ENCODE measurements at places on chromosomes 11 and 22.

DNA sequence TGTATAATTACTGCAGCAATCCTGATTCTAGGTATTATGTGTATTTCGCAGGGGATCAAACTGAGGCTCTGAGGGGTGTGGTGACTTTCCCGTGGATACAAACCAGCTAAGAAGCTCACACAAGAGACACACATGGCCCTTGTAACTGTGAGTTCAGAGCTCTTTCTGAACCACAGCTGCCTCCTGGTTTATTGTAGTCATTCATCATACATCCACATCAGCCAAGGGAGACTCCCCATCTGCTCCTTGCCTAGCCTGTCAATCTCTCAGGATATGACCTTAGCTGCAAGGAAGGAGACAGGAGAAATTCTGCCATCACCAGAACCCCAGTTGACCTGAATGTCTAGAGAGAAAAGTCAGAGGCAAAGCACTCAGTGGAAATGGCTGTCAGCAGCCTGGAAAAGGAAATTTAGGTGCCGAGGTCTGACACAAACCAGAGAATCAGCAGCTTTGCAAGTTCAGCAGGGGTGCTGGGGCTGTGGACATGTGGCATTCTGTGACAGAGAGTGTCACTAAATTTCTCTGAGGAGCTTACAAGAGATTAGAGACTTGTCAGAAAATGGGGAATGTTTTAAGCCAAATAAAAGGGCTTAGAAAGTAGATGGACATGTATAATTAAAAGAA is 209.5 kb downstream of the AASDHPPT start:
- no peak for DNase-seq

- DNase-seq: no peak
These were observed 937 bp downstream of the TRPT1 start for GRCh38 chr11:64224891-64225607.

DNA sequence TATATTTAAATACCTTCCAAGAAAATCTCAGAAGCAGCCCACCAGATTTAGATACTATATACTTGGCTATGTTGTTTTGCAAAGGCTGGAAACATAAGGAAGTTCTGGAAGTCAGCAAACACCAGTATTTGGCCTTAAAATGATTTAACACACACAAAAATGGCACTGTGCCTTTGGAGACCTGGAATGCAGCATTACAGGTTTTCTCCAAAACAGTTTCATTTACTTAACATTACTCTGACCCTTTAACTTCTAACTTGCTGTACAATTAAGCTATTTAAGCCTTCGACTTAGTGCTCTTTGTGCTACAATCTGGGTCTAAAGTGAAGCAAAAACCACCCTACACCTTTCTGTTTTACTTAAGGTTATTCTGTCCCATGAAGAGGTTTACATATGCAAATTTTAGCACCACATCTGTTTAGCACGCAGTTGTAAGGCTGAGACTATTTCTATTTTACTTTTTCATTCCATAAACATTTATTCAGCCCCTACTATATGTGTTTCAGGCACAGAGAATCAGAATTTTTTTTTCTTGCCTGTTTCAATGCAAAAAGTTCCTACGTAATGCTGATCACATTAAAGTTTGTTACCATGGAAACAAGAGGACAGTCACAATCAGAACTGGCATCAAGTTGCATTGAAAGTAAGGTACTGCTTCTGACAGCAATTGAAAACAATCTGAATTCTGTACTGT is 70.3 kb downstream of the MAML2 start:
- peak; percentile 69 for DNase-seq

- no peak for DNase-seq
These were observed 5.3 kb upstream of the BRSK2 start for GRCh38 chr11:1384199-1384970.

DNA sequence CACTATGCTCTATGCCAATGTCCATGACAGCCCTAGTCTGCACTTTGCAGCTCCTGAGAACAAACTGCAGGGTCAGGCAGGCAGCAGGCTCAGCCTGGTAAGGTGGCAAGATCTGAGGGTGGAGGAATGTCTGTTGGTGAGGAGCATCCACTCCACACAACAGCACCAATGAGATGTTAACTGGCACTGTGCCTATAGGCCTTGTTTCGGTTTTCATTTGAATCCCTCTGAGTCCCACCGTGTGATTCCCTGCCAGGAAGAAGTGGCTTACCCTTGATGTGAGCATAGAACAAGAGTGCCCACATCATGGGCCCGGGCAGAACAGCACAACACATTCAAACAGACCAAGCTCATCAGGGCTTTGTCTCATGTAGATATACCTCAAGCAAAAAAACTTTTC is 44.1 kb upstream of the CHRM4 start:
- DNase-seq: no peak

DNA sequence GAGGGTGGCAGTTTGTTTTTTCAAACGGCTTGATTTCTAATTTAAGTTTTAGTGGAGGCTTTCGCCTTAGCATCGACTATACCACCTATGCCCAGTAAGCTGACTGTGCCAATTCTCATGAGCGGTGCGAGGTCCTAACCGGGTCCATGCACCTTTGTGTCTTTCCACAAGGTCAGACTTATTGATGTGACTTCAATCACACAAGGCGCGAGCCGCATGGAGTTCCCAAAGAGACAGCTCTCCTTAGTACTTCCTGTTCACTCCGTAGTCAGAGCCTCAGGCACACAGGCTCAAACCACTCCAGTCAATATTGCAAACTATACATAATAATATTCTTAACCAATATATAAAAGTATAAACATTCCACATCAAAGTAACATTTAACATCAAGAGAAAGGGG is 18.2 kb downstream of the ST14 start:
- no peak for DNase-seq

DNA sequence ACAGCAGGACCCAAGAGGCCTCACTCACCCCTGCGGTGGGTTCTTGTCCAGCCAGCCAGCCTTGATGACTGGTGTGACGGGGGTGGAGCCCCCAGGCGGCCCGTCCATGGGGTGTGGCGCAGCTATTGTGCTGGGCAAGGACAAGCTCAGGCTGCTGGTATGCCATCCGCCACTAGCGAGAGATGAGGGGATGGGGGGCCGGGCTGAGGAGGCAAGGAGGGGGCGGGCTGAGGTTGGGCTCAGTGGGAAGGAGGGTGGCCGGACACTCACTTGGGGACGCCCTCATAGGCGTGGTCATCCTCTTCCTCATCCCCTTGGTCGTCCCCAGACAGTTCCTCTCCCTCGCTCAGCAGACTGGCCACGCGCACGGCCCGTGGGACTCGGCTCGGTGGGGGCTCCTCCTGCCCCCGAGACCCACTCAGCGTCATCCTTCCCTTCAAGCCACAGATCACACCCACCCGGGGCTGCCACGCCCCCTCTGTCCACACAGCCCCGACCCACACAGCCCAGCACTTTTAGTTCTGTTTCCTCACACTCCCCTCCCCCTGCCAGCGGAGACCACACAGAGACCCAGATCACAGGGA is 38.0 kb upstream of the PDE2A start:
- no peak for DNase-seq

- no peak for DNase-seq
These were observed 7.8 kb downstream of the STK33 start for GRCh38 chr11:8586184-8586583.

- DNase-seq: no peak
These were observed 131.1 kb downstream of the DBX1 start for GRCh38 chr11:20029193-20029592.

GRCh38 chr22:48071828-48072227 is 1309.4 kb downstream of the TBC1D22A start:
- no peak for DNase-seq

DNA sequence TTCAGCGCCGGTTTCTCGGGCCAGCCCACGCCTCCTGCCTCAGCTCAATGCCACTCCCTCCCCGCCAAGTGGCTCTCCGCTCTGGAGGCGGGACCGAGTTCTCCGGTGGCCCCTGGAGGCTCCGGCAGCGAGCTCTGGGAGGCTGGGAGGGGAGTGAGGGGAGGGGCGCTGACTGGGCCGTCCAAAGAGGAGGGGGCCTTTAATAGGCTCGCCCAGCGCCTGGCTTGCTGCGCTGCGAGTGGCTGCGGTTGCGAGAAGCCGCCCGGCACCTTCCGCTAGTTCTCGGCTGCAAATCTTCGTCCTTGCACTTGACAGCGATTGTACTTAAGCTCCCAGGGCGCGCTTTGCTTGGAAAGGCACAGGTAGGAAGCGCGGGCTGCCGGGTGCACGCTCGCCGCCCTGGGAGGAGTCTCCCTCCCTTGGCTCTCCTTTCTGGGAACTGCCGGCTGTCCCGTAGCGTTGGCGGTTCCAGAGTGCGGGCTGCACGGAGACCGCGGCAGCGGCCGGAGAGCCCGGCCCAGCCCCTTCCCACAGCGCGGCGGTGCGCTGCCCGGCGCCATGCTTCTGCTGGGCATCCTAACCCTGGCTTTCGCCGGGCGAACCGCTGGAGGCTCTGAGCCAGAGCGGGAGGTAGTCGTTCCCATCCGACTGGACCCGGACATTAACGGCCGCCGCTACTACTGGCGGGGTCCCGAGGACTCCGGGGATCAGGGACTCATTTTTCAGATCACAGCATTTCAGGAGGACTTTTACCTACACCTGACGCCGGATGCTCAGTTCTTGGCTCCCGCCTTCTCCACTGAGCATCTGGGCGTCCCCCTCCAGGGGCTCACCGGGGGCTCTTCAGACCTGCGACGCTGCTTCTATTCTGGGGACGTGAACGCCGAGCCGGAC is at the start of gene ADAMTS15:
ADAMTS15 (plus strand) TSS at position 230 of the 894 bp plus-strand sequence; CDS start at position 559, 329 bp downstream.
- DNase-seq: no peak

DNA sequence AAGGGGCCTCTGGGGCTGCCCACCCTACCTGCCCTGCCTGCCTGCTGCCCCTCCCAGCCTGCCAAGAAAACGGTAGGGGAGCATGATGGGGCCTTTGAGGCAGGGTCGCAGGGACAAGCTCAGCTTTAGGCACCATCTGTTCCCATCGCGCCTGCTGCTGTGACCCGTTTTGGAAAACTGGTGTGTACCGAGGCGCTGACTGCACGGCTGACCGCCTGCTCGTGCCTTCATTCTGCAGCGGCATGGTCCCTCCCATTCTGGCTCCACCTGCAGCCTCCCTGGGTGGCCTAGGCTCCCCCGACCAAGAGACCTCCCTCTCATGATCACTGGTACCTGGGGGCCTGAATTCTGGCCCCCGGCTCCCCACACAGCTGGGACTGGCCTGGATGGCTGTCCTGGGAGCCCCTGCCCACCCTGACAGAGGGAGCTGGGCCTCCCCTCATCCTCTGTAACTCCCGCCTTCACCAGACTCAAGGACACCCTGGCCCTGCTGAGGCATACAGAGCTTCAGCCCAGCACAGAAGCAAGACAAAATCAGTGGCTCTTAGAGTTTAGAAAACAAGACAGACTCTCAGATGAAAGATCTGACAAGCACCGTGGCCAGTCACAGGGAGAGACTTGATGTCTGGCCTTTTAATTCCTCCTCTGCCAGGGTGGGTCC is 6.5 kb upstream of the MYRF start:
- DNase-seq: no peak

- DNase-seq: no peak
These were observed 65.4 kb downstream of the GAB2 start for GRCh38 chr11:78351979-78352841.

GRCh38 chr11:9160166-9160565 is 68.8 kb upstream of the SCUBE2 start:
- no peak for DNase-seq

DNA sequence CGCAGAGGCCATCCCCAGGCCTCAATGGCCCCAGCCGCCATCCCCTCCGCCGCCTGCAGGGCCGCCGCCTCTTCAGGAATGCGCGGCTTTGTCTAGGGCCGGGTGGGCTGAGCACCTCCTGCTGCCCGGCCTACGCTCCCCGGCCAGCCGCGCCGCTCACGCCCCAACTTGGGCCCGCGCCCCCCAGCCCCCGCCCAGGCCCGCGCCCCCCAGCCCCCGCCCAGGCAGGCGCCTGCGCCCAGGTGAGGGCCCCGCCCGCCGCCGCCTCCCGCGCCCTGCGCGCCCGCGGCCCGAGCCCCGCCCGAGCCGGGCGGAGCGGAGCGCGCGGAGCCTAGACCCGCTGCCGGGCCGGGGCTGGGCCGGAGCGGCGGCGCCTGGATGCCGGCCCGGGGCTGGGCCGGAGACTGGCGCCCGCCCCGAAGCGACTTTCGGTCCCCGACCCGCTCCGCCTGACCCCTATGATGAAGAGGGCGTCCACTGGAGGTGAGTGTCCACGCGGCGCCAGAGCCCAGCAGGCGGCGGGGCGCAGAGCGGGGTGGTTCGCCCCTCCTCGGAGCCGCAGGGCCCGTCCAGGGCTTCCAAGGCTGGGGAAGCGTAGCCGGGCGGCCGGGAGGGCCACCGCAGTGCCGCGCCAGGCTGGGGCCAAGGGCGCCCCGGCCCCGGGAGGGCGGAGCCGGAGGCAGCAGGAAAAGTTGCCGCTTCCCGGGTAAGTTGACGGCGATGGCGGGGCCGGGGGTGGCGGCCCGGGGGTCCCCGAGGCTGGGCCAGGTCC is 34.3 kb upstream of the PRODH start:
- no peak for DNase-seq

DNA sequence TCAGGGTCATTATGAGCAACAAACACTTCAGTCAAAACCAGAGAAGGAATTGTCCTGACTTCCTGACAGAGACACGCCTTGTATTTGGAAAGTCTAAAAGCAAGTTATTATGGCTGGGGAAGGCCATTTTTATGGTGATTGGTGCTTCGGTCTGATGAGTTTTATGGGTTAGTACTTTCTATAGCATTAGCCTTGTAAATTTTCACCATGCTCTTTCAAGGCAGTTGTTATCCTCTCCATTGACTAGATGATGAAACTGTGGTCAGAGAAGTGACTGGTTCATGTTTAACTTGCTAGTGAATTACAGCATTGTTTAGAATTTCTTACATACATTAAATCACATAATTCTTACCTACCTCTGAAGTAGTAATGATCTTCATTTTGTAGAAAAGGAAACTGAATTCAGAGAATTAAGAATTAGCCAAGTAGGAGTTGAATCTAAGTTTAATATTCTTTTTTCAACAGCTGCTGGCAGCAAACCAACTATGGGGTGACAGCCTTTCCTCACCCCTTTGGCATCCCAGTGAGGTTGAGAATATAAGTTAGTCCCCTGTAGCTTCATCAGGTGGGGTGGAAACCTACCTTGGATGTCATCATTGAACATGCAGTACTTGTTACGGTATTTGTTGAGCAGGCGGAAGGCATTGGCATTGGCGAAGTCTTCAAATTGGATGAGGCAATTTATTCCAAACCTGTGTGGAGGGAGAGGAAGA is 90.0 kb downstream of the CCDC81 start:
- DNase-seq: no peak

DNA sequence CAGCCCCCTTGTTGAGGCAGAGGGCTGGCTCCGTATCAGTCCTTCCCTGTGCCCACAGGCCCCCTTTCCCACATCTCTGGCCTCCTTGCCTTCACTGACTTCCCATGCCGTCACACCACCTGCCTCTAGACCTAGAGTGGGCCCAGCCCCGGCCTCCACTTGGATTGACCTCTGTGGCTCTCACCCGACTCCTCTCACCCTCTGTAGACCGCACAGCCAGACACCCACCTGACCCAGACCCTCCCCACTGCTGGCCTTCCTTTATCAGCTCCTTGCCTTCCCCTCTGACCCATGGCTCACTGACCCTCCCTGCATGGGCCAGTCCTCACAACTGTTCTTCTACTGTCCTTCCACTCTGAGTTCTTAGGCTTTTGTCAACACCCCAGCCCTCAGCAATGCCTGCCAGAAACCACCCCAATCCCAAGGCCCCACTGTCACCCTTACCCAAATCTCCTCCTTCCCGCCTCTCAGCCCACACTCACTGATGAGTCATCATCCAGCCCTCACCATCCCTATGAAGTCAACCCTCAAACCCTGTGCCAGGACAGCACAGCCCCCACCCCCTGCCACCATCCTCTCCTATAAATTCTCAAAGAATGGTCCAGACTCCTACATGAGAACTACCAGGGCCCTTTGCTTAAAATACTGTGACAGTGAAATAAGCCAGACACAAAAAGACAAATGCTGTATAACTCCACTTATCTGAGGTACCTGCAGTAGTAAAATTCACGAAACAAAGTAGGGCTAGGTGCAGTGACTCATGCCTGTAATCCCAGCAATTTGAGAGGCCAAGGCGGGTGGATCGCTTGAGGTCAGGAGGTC is 53.4 kb downstream of the SCGB1A1 start:
- DNase-seq: no peak
